ENCODE measurements at places on chromosomes 11 and 22.

GRCh38 chr11:96655474-96655873, 265.7 kb downstream of the JRKL start:
- DNase-seq = no peak

- DNase-seq = no peak
These were observed 100.6 kb downstream of the WNT7B start for GRCh38 chr22:45876136-45877035.

DNA sequence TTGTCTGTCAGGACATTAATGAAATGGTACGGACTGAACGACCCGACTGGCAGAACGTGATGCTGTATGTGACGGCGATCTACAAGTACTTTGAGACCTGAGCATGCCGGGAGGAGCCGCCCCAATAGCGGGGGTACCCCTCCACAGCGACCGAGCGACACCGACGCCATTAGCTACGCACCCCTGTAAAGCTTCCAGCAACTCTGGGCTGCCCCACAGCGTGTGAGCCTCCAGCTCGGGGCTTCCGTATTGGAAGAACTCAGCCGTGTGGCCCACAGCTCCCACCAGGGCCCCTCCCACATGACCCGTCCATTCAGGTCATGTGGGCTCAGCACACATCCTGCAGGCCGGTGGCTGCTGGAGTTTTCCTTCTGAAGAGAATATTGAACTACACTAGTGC, 12.9 kb upstream of the ADORA2A start:
- no peak for DNase-seq

GRCh38 chr11:133576351-133576750, 44.0 kb upstream of the OPCML start:
- no peak for DNase-seq

GRCh38 chr11:18566406-18566805, 22.1 kb downstream of the UEVLD start:
- no peak for DNase-seq

GRCh38 chr22:22110548-22111266, 128.1 kb upstream of the TOP3B start:
- peak; percentile 36 for DNase-seq

- no peak for DNase-seq
These were observed 556 bp downstream of the CDCA5 start for GRCh38 chr11:65083134-65083833.

- DNase-seq = no peak
These were observed 113.7 kb downstream of the PTPRJ start for GRCh38 chr11:48093795-48094642.

DNA sequence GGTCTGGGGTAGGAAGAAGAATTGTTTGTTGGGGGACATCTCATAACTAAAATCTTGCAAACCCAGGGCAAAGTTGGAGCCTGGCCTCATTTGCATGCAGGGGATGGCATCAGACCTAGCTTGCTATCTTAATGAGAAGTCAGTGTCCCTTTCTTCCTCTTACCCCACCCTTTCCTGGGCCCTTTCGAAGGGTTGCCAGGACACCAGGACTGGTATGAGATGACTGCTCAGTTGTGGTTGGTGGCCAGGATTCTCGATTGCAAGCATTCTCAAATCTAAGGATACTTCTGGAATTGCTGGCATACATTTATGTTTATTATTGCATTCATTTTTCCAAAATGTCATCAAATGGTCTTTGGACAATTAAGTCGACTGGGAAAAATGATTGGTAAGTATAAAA, 131.0 kb downstream of the SLC1A2 start:
- no peak for DNase-seq

DNA sequence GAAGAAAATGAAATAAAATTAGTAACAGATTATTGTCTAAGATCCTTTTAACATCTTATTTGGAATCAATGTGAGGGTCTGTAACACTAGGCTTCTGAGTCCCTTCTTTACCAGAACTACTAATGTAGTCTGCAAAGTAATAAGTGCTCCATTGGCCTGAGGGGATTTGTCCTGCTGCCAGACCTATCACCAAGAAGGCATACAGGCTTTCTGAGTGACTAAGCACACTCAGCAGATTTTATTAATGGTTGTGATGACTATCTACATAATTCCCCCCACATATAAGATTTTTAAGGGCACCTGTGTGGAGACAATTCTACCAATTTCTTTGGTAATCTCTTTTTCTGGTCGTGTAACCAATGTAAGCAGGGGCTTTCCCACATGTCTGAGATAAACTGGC, 365.0 kb upstream of the FAT3 start:
- DNase-seq = no peak

DNA sequence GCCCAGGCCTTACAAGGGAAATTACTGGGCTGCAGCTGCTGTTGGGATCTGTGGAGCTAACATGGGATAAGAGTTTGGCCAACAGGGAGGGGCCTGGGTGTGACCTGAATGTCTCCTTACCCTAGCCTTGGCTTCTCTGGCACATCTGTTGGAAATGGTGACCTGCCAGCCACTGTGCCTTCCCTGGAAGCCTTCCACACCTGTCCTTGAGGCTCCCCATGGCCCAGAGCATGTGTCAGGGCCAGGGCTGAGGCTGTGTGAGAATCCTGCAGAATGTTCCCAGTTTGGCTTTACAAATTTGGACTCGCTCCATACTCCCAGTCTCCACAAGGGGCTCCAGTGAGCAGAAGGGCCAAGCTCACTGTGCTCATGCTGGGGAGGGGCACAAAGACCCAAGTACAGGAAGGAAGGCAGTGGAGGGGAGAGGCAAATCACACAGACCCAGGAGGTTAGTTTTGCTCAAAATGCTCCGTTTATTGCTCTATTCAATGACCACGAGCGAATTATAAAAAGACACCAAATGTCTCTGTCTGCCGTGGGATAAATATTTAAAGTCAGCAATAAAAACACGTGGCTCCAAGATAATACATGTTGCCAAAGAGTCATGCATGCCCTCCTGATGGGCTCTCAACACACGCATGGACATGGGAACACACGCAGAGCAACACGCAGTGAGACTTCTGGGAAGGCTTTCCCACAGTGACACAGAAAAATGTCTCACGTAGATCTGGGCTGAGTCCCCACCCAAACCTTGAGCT, 1.7 kb upstream of the IGSF22 start:
- DNase-seq = no peak

DNA sequence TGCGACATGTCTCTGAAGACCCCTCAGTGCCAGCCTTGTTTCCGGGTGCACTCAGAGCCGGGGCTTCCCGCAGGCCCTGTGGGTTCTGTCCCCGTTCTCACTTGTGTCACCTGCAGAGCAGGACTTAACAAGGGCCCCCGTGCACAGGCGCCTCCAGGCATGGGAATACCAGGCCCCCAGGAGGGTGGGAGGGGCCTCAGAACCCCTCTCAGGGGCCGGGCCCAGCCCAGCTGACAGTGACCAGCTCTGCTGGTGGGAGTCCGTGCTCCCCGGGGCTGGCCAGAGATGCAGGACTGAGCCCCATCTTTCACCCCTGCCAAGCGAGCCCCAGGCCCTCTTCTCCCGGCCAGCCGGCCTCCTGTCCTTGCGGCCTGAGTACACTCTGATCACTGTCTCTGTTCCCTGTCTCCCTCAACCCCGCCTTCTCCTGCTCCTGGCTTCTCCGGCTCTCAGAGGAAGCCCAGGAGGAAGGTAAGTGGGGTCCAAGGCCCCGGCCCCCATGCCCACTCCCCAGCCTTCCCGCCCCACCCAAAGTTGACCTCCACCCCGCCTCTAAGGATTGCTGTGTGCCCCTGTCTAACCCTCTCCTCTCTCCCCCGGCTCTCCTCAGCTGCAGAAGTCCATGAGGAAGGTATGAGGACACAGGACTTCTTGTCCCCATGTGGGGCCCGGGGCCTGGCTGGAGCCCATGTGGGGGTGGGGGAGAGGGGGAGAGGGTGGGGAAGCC, 5.3 kb downstream of the TNNT3 start:
- DNase-seq = no peak

DNA sequence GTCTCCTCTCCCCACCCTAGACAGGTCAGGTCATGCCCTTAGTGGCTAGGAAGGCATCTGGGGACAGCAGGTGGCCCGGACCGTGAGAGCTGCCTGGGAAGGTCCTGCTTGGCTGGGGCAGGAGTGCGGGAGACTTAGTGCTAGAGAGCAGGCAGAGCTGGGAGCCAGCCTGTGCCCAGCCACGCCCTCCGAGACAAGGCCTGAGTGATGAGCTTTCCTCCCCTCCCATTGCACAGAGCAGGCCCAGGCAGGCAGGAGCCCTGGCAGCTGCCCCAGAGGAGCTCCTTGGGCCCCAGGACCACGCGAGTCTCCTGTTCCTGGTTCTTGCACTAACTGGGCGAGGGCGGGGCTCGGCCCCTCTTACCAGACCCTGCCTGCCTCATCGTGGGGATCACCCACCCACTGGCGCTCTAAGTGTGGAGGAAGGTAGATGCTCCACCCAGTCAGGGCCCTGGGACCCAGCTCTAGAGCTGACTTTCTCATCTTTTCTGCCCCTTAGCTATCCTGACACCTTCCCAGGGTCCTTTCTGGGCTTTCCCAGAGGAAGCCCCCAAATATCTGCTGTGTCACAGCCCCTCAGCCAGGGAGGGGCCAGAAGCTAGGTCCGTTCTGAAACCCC, 44.9 kb downstream of the MACROD1 start:
- no peak for DNase-seq

- DNase-seq = no peak
These were observed 87.1 kb downstream of the ADAMTS15 start for GRCh38 chr11:130535520-130535919.

- no peak for DNase-seq
These were observed 84.8 kb downstream of the SLC1A2 start for GRCh38 chr11:35334385-35335090.

GRCh38 chr11:120331301-120331996, 4.8 kb upstream of the ARHGEF12 start:
- DNase-seq = no peak

DNA sequence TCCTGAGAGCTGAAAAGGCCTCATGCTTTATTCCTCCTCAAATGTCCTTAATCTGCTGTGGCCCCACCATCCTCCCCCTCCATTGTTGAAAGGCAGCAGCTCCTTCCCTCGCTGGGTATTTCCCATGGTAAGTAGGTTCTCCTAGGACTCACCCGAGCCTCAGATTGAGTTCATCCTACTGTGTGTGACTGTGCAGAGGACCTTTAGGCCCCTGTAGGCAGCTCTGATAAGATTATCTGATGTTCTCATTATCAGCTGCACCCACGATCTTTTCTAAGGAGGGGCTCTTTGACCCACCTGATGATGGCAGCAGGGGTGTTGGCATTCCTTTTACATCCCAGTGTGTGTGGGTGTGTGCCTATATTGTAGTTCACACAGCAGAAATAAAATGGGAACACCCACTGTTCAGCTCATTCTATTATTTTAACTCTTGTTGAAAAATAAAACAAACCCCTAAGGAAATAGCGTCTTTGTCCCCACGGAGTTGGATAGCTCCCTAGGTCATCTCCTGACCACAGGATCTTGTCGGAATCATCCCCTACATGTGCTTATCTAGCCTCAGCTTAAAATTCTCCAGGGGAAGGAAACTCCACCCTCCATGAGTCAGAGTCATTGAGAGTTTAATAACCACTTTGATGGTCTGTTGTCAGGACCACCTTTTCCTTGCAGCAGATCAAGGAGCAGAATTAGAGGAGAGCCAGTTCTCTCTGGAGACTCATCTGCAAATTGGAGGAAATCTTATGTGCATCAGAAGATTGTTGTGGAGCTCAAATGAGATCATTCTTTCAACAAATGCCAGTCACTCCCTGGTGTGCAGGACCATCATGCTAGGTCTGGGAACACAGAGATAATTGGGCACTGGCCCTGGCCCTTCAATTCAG, 19.3 kb downstream of the ENDOD1 start:
- no peak for DNase-seq

- no peak for DNase-seq
These were observed 16.2 kb downstream of the TSPAN4 start for GRCh38 chr11:858762-859339.

DNA sequence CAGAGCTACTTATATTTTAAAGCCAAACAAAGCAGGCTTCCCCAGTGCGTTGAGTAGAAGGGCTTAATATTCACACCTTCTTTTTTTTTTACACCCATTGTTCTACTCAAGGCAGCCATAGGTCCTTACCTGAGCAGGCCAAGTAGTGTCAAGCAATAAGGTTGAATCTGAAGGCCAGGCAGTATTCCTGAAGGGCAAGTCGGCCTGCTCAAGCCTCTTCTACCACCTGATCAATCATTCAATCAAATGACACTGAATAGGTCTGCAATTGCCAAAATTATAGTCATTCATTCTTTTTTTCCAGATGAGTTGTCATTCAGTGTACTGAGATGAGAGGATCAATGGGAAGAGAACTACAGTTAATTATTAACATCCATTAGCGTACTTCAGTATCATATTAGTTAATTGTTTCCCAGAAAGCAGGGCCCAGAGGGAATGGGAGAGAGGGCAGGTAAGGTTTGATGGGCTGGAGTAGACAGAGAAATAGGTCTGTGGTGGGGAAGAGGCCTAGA, 11.9 kb upstream of the PPP2R1B start:
- DNase-seq = no peak

- peak; percentile 80 for DNase-seq
These were observed at the start of gene TTC17 for GRCh38 chr11:43358801-43359421. TSS of gene TTC17 (plus strand) at chr11:43358920. CDS start at chr11:43358955, 35 bp downstream.

DNA sequence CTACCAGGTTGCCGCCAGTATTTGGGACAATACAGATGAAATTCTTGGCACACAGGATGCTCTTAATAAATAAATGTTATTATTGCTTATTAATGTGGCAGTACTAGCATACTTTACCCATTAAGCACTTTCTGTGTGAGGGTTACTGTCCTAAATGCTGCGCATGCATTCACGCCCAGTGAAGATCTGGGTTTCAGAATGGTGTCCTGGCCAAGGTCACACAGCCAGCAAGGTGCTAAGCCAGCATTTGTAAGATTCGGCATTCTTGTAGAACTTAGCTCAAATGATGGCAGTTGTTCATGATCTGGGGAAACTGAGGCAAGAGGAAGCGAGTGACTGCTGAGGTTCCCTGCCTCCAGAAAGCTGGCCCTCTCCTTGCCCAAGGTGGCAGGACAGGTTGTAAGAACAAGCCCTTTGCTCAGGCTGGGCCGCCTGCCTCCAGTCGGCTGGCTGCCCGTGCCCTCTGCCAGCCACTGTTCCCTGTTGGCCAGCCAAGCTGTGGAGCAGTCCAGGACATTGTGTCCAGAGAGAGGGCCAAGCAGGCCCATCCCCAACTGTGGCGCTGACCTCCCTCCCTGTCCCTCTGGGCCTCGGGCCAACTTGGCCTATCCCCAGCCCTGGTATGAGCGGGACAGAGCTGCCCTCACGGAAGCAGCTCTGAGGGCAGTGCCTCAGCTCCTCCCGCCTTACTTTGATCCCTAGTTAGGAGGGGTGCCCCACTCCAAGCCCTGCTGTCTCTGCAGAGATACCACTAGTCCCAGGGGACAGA, 28.8 kb downstream of the TOB2 start:
- no peak for DNase-seq

- no peak for DNase-seq
These were observed 6.2 kb upstream of the FBLN1 start for GRCh38 chr22:45496451-45496941.
